T-cell (primary cell): ENCODE measurements at places on chromosomes 7 and 10.
A peak's percentile ranks its signal among the peaks of the same experiment; 100 is the strongest.

- H3K36me3 ChIP-seq: peaks cover 68% of the 10 kb centered on the region
- no peaks in the 10 kb centered on the region for H3K27me3 ChIP-seq
- H3K4me1 ChIP-seq: no peaks in the 10 kb centered on the region
- no peak overlapping the region for H3K27ac ChIP-seq
Measured at GRCh38 chr7:6403907-6404306, 43.8 kb downstream of the DAGLB start.

DNA sequence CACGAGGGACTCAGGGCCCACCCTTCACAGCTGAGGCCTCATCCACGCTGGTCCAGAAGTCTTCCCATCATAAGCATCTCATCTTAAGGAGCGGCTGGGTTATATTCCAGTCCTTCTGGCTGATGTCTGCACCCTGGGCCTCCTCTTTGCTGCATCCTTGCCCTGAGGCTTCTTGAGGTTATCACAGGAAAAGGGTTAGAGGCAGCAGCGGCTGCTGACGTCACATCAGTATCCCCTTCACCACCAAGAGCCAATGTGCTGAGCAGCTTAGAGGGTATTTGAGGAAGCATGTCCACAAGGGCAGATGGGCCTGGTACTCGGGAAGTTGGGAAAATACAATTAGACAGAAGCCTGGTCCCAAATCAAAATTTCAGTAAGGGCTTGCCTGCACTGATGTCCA is 125.1 kb downstream of the PLXNA4 start:
- H3K4me1 ChIP-seq: peaks cover 26% of the 10 kb centered on the region
- no peak overlapping the region for H3K27ac ChIP-seq
- H3K27me3 ChIP-seq: no peaks in the 10 kb centered on the region
- peak; percentile 23 for DNase-seq
- H3K4me3 ChIP-seq: no peak overlapping the region
- no peaks in the 10 kb centered on the region for H3K36me3 ChIP-seq

GRCh38 chr7:92226981-92227380 is 18.7 kb downstream of the KRIT1 start:
- H3K36me3 ChIP-seq: peaks cover 3% of the 10 kb centered on the region
- H3K4me3 ChIP-seq: no peak overlapping the region
- no peaks in the 10 kb centered on the region for H3K27me3 ChIP-seq
- no peak overlapping the region for H3K27ac ChIP-seq
- no peak for DNase-seq

DNA sequence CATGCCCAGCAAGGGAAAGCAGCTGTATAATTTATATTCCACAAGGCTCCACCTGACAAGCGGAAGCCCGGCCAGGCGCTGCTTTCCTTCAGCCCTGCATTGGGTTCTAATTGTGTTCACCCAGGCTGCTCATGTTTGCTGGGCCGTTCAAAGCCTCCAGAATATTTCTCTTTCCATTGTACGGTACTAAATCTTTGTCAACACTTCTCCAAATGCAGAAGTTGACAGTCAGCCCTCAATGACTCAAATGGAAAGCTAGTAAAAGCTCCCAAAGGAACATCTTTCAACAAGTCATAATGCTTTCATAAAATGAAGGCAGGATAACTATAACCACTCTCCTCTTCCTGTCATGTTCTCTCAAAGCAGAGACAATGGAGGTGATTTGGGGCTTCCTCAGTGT is 17.8 kb upstream of the CPXM2 start:
- no peaks in the 10 kb centered on the region for H3K36me3 ChIP-seq
- H3K4me3 ChIP-seq: no peak overlapping the region
- H3K4me1 ChIP-seq: peaks cover 18% of the 10 kb centered on the region
- no peak overlapping the region for H3K27ac ChIP-seq
- no peaks in the 10 kb centered on the region for H3K27me3 ChIP-seq

DNA sequence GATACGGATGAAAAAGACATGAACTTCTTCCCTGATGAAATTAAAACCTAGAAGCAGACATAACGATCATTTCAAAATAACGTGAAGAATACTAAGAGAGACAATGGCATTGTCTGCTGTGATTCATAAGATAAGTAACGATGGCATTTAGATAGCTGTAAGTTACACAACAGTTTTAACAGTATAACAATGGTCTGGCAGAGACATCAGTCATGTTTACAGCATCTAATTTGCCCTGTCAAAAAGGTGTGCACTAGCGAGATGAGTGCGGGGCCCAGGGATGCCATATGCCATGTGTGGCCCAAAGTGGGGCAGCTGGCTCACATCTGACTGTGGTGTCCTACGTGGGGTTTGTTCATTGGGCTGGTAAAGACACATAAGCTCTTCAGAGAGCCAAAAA is 55.7 kb upstream of the RHEB start:
- no peak overlapping the region for H3K4me3 ChIP-seq
- no peak for DNase-seq
- no peaks in the 10 kb centered on the region for H3K4me1 ChIP-seq
- peaks cover 14% of the 10 kb centered on the region for H3K36me3 ChIP-seq

- no peaks in the 10 kb centered on the region for H3K4me1 ChIP-seq
- H3K36me3 ChIP-seq: no peaks in the 10 kb centered on the region
- no peak overlapping the region for H3K27ac ChIP-seq
- no peak overlapping the region for H3K4me3 ChIP-seq
Measured at GRCh38 chr7:158025686-158026600, 561.7 kb downstream of the PTPRN2 start.

- H3K27ac ChIP-seq: no peak overlapping the region
- H3K27me3 ChIP-seq: peaks cover 4% of the 10 kb centered on the region
- no peak overlapping the region for H3K4me3 ChIP-seq
- H3K4me1 ChIP-seq: no peaks in the 10 kb centered on the region
- H3K36me3 ChIP-seq: no peaks in the 10 kb centered on the region
Measured at GRCh38 chr7:42347616-42348015, 110.6 kb upstream of the GLI3 start.

GRCh38 chr10:115947104-115947503 is 325.9 kb downstream of the GFRA1 start:
- H3K27ac ChIP-seq: no peak overlapping the region
- H3K4me3 ChIP-seq: no peak overlapping the region
- no peak for DNase-seq
- H3K36me3 ChIP-seq: no peaks in the 10 kb centered on the region

DNA sequence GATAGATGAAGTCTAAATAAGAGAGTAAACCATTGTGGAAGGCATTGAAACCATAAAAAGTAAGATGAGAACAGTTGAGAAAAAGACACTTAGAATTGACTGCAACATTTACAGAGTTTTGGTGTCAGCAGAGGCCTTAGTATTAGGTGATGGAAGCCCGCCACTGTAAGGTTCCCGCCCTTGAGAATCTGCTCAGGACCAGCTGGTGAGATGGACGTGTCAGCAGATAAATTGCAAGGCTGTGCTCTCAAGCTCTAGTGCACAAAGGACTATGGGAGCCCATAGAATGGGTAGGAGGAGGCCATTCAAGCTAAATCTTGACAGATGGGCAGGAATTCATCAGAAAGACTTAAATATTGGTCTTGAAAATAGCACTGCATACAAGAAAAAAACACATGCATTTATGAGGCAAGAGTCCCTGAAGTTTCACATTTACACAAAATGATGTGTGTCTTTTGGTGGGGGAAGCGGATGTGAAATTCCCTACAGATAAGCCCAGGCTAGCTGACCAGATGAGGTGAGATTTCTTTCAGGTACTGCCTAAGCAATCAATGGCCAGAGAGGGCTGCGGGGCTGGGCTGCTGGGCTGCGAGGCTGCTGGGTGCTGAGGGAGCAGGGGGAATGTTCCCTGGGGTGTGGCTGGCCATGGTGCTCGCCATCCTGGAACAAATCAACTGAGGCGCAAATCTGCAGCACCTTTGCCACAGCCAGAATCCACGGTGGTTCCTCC is 42.5 kb downstream of the SYPL1 start:
- H3K4me3 ChIP-seq: no peak overlapping the region
- no peaks in the 10 kb centered on the region for H3K27me3 ChIP-seq
- peaks cover 47% of the 10 kb centered on the region for H3K4me1 ChIP-seq
- DNase-seq: no peak
- no peak overlapping the region for H3K27ac ChIP-seq
